ENCODE measurements at places on chromosomes 5 and 9. TPM values are rescaled to one million over a fixed set of nuclear protein-coding genes. Genes with fewer than 3 reads are reported as not detected.

GRCh38 chr9:84301851-84302250 is 38.7 kb downstream of the SLC28A3 start:
- no peak for DNase-seq

DNA sequence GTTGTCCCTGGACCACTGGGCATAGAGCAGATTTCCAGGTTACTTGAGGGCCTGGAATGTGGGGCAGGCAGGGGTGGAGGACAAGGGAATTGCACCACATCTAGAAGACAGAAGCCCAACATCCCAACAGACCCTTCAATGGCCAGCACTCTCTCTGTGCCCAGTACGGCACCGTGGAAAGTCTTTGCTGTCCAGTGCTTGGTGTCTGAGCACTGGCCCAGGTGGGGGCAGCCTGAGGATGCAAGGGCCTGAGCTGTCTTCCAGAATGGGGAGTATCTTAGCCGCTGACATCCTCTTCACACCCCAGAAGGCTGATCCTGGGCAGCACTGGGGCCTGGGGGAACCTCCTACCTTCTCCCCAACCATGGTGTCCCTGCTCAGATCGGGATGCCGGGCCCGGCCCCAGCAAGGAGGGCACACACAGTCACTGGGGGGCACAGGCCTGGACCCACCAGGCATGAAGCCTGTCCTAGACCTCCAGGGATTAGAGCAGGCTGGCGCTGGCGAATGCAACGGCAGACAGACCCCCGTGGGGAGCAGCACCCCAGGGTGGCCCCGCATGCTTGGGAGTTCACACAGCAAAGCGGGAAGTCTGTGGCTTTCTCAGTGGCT is 40.6 kb upstream of the OLFM1 start:
- no peak for DNase-seq

DNA sequence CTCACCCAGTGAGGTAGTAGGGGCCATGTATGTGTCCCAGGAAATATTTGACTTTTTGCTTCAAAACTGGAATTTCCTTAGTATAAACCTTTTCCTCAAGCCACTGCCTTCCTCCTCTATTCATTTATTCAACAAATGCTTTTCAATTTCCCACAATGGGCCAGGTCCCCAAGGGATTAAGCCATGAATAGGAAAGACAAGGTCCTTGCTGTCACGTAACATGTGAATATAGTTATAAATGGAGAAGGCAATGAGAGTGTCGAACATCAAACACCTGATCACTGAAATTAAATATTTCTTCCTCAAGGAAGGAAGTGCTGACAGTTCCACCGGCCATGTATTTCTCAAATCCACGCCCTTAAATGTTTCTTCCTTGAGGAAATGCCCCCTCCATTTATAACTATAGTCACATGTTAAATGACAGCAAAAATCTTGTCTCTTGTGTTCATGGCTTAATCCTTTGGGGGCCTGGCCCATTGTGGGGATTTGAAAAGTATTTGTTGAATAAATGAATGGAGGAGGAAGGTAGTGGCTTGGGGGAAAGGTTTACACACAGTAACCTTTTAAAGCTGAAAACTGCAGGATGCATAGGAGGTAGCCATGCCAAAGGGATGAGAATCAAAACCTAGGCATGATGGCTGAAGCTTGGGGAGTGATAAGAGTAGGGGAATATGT is 145.5 kb downstream of the PTTG1 start:
- DNase-seq: no peak

GRCh38 chr9:22052376-22052945 is 43.4 kb upstream of the CDKN2B start:
- DNase-seq: no peak

DNA sequence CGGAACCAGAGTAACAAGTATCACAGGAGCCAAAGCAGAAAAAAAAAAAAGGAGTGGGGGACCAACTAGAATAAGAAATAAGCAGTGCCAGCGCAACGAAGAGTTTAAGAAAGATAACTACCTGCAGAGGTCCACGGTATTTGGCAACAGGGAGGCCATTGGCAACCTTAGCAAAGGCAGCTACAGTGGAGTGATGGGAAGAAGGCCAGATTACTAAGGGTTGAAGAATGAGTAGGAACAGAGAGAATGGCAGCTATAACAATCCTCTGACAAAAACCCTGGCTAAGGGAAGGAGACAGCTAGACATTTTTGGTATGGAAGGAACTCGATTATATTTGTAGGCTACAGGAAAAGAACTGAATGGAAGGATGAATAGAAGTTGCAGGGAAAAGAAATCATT is 93.4 kb upstream of the DMAC1 start:
- DNase-seq: no peak

DNA sequence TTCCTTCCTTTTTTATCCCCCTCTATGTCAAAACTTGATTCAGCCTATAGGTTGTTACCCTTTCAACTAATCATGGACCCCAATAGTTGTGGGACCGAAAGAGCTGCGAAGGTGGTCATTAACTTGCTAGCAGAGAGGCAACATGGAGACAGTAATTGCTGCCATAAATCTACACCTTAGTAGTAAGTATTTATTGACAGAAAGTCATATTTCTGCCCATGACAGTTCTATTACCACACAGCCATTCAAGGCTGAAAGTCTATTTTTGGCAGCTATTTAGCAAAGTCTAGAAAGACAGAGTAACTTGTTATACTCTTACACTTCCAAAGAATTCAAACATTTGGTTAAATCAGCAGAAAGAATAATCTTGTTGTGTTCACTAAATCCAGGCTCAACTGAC is 236.2 kb downstream of the PRELID2 start:
- DNase-seq: no peak

The TMC1 gene
- total RNA-seq: 2.3 TPM

The ALDH7A1 gene
- 20.7 TPM for total RNA-seq

The CENPK gene
- not detected for total RNA-seq

Measured in tibial nerve (tissue), 4 donors.